ENCODE measurements at places on chromosomes 13 and 19.

DNA sequence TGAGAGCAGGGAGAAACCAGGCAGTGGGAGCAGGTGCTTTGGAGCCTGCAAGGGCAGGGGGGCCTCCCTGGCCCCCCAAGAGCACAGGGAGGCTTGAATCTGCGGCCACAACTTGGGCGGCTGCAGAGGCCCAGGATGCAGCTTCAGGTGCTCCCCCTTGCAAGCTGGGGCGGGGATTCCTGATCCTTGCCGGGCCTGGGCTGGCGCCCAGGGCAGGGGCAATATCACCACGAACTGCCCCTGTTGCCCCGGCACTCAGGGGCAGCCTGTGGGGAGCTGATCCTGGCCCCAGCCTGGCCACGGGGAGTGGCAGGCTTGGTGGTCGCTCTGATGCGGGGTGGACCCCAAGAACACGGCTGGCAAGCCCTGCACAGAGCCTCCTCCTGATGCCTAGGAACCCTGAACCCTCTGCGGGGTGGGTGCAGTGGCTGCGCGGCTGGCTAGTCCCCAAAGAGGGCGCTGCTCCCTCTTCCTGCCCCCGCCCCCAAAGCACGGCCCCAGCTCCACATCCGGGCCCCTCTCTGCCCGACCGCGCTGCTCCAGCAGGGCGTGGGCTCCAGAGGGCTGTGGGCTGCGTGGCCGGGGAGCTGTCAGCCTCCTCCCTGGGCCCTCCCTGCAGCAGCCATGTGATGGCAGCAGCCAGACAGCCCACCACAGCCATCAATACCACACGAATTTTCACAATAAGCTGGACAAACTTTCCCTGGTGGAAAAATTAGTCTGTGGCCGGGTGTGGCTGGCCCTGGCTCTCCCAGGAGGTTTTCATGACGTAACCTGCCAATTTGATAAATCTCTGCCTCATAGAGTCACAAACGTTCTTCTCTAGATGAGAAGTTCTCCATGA lies 21.0 kb downstream of the TNFSF9 start:
- peak; percentile 48 for DNase-seq

DNA sequence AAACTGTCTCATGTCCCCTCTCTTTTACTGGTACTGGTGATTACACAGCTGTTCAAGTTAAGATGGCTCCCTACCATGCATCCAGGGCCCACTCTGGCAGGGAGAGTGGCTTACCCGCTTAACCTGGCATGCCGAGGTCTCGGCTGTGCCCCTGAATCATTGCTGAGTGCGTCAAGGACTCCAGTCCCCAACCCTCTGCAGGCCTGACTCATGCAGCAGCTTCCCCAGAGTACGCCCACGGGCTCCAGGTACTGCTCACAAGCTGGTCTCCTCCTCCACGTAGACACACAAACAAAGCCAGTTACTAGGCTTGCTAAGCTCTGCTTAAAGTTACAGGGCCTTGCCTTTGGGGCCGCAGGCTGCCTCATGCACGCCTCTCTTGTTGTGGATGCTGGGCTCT lies 447.4 kb downstream of the COG6 start:
- DNase-seq: peak; percentile 42

GRCh38 chr13:44300895-44301638 lies 72.6 kb upstream of the SERP2 start:
- DNase-seq: no peak

- peak; percentile 33 for DNase-seq
Observed at GRCh38 chr19:47765523-47766358, 12.8 kb upstream of the SELENOW start.

DNA sequence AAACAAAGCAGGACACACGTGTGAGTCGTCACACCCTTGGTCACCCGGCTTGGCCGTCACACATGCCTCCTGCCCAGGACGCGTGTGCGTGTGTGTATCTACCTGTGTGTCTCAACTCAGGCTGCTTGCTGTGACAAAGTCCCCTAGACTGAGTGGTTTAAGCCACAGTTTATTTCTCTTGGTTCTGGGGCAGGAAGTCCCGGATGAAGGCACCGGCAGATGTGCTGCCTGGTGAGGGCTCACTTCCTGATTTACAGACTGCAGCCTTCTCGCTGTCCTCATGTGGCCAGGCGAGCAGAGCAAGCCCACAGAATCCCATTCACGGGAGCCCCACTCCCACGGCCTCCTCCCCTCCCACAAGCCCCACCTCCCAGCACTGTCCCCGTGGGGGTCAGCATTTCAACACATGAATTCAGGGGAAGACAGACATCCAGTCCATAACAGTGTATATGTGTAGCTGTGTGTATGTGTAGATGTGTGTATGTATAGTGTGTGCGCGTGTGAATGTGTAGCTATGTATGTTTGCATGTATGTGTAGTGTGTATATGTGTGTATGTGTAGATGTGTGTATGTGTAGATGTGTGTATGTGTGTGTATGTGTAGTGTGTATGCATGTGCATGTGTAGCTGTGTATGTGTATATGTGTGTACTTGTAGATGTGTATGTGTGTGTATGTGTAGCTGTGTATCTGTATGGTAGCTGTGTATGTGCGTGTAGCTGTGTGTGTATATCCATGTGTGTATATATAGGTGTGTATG lies 51.5 kb downstream of the MCF2L start:
- DNase-seq: no peak

- no peak for DNase-seq
Observed at GRCh38 chr19:50720921-50721381, 1.3 kb upstream of the SHANK1 start.

GRCh38 chr13:114173745-114174144 lies 5.3 kb upstream of the CFAP97D2 start:
- no peak for DNase-seq

DNA sequence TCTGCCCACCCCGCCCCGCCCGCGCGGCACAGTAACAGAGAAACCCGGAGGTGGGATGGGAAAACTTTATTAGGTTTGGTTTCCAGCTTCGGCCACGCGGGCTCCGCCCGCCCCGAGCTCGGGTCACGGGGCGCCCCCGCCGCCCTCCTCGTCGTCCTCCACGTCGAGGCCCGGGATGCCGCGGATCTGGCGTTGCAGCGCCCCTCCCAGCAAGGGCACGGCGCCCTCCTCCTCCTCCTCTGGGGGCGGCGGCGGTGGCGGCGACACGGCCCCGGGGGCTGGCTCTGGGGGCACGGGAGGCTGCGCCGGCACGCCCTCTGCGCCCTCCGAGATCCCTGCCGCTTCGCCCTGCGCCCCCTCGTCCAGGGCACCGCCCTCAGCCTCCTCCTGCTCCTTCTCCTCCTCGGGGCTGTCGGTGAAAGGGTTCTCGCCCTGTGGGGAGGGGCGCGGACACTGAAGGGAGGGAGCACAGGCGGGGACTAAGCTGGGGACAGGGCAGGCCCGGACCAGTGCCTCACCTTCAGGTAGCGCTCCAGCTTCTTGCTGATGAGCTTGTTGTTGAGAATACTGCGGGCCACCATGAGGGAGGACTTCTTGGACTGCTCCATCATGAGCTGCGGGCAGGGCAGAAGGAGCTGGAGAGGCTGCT lies 536 bp upstream of the AKAP8 start:
- DNase-seq: no peak

GRCh38 chr19:17311455-17312188 lies 2.3 kb downstream of the DDA1 start:
- DNase-seq: no peak

DNA sequence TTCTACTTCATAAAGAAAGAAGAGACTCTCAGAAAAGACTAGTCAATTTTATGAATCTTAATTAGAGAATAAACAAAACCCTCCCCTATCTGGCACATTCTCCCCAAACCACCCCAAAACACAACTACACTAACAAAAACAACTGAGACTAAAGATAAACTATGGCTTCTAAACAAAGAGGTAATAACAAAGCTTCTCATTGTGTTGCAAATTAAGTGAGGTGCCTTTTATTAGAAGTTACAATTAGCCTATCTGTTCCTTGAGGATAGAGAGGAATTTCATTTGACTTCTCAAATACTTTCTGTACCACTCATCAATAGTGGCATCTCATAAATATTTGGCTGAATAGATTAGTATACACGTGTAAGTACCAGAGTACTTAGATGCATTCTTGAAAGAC lies 1196.2 kb downstream of the PCDH9 start:
- DNase-seq: no peak

DNA sequence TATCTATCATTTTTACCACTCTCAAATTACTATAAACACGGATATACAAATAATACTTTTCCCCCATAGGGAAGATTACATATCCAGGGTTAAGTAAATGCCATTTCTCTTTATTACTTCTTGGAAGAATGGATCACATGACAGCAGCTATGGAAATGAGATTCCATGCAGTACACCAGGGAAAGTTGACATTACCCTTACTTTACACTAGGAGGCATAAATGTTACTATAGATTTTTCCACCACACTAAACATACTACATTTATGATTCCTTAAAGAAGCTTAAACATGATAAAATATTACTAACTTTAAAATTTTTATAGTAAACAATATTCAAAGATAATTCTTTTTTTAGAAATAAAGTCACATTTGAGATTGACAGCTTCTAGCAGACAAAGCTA lies 611.4 kb downstream of the PCDH9 start:
- no peak for DNase-seq

- peak; percentile 61 for DNase-seq
Observed at GRCh38 chr19:1252821-1253513, 4.6 kb downstream of the MIDN start.

- no peak for DNase-seq
Observed at GRCh38 chr19:45166723-45167252, 6.0 kb upstream of the NKPD1 start.

GRCh38 chr13:52760077-52760476 lies 20.5 kb upstream of the CNMD start:
- DNase-seq: no peak

DNA sequence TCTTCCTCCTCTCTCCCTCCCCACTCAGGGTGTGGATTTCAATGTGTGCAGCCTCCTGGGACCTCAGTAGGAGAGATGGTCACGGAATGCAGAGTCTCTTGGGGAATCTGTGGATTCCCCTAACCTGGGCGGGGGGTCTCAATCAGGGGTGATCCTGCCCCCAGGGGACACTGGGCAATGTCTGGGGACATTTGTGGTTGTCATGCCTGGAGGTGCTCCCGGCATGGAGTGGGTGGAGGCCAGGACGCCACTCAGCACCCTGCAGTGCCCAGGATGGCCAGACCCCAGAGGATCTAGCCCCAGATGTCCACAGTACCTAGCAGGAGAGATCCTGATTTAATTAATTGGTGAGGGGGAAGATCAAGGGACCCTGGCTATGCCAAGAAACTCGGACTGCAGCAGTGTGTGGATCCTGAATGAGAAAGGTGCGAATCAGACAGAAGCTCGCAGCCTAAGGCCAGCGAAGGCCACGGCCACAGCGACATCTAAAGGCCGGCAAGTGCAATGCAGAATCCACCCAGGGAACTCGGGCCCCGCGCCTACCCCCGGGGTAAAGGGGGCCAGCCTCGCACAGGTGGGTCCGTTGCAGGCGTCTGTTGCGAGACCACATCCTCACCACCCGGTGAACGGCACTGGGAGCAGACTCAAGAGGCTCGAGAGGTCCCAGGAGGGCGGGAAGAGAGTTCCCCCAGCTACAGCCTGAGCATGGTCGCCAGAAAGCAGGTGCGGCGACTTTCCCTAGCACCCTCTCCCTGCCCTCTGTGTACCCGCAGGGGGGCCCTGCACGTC lies 88.8 kb downstream of the GNG7 start:
- DNase-seq: peak; percentile 54

DNA sequence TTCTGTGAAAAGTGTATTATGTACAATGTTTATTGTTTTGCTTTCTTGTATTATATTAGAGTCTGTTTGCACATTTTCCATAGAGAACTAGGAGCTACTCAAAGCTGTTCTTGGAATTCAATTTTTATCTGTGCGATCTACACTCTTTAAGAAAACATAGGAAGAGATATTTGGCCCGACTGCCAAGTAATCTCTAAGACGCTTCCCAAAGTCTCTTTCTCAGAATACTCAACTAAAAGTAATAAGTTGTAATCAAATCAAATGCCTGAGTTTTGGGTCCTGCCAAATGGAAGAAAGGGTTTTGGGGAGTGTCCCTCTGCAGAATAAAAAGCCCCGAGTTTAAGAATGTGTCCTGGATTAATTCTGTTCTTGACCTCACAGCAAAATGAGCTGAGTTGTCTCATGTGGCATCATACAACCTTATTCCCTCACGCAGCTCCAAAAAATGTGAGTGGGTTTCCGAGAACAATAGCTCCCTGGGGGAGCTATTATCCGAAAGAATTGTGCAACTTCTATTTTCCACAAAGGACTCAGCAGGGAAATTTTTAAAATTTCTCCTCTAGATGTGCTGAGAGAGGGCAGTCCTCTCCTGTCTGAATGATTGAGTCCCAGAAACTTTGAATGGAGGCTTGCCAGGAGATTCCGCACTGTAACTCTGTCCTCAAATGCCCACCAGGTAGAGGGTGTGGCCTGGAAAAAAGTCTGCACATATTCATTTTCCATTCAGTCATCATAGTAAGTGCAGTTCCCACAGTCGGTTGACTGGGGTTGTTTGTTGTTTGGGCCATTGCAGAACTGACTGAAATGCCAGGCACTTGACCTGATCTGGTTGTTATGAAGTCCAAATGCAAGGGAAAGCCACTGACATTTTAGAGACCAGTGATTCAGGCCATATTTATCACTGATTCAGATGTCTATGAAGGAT lies 280.0 kb upstream of the SOX21 start:
- no peak for DNase-seq

- DNase-seq: no peak
Observed at GRCh38 chr19:49911381-49912145, 14.9 kb upstream of the IL4I1 start.

GRCh38 chr19:17848595-17849292 lies 962 bp upstream of the JAK3 start:
- no peak for DNase-seq

DNA sequence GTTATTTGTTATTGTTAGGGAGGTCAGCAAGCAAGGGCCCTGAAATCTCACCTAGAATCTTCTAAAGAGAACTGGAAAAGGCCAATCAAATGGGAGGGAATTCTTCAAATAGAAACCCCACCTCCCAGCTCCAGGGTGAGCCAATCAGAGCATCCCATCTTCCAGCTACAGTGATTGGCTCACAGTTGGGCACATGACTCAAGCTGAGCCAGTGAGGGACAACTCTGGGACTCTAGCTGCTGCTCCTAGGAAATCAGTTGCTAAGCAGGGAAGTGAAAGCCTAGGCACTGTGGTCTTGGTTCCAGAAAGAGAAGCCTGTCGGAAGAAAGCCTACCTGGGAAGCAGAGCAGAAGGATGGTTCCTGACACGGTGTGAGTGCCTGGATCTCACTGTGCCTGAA lies 13.4 kb downstream of the TM6SF2 start:
- DNase-seq: no peak

Data from activated T-cell treated with anti-CD3 and anti-CD28 coated beads for 1 hour (primary cell).